T-helper 9 cell (primary cell): ENCODE measurements at places on chromosomes 12 and 14.

GRCh38 chr14:104191409-104191997, 53.1 kb downstream of the KIF26A start:
- no peak for DNase-seq

GRCh38 chr14:23286902-23287479, 1.1 kb upstream of the HOMEZ start:
- no peak for DNase-seq

DNA sequence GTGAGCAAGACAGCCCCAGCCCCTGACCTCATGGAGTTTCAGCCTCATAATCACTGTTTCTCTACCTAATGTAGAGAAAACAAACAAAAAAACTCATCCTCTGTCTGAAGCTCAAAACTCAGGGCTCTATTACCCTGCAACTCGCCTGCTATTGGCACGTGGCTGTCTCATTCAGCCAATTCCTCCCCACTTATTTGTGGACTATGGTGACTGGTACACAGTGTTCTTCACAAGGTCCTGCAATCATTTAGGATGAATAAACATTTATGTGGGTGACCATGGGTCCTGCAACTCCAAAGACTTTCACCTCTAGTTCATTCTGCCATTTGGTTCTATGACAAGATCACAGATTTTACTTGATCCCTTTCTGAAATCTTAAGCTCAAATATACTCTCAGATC, 4.7 kb downstream of the PPP2R3C start:
- no peak for DNase-seq

- DNase-seq, result no peak
Observed at GRCh38 chr14:66444271-66444927, 41.8 kb upstream of the CCDC196 start.

- DNase-seq, result no peak
Observed at GRCh38 chr12:68602720-68603119, 8.0 kb upstream of the RAP1B start.

GRCh38 chr12:130700492-130701401, 15.4 kb downstream of the RIMBP2 start:
- no peak for DNase-seq

GRCh38 chr14:61567838-61568571, 127.3 kb upstream of the HIF1A start:
- DNase-seq, result no peak

DNA sequence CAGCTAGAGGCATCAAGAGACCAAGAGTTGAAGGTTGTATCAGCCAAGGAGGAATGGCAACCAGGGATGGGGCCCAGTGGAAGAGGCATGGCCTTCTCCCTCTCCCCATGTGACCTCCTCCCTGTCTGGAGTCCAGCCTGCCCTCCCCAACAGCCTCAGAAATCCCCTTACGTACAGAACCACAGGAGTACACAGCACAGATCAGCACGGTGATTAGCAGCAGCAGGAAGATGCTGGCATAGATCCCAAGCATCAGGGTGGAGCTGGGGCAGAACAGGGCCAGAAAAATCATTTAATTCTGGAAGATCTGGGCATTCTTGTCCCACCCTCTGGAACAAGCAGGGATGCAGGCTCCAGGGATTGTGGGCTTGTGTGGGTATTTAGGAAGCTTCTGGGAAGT, 14.4 kb downstream of the ADCY6 start:
- no peak for DNase-seq

DNA sequence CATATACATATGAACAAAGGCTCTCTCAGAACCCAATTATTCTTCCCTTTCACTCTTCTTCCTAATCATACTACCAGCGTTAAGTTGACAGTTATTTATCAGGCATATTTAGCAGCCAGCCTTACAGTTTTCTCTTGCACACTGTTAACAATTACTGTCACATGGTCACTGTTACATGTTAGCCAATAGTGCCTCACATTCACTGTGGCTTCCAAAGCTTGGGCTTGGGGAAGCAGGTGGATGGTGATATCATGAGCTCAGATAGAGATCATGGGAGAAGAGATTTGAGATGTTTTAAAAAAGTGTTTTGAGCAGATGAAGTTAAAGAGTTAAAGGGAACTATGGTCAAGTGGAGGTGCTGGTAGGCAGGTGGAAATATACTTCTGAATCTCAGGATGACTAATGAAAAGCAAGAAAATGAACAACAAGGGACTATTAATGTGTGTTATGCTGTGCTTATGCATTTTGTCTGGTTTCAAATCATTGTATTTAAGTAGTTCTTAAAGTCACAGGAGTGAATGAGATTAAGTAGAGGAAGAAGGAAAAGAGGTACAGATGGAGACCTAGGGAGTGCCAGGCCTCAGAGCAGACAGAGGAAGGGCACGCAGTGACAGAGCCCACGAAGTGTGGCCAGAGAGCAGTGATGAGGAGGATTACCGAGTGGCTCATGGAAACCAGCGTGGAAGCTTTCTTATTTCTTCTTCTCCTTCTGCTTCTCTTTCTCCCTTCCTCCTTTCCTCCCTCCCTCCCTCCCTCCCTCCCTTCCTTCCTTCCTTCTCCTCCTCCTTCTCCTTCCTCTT, 39.6 kb downstream of the BICD1 start:
- no peak for DNase-seq

- DNase-seq, result no peak
Observed at GRCh38 chr12:97017213-97017612, 110.2 kb downstream of the NEDD1 start.

- DNase-seq, result no peak
Observed at GRCh38 chr14:105282098-105282725, 18.6 kb downstream of the BRF1 start.

- no peak for DNase-seq
Observed at GRCh38 chr12:126534495-126534894, 1469.3 kb downstream of the AACS start.

DNA sequence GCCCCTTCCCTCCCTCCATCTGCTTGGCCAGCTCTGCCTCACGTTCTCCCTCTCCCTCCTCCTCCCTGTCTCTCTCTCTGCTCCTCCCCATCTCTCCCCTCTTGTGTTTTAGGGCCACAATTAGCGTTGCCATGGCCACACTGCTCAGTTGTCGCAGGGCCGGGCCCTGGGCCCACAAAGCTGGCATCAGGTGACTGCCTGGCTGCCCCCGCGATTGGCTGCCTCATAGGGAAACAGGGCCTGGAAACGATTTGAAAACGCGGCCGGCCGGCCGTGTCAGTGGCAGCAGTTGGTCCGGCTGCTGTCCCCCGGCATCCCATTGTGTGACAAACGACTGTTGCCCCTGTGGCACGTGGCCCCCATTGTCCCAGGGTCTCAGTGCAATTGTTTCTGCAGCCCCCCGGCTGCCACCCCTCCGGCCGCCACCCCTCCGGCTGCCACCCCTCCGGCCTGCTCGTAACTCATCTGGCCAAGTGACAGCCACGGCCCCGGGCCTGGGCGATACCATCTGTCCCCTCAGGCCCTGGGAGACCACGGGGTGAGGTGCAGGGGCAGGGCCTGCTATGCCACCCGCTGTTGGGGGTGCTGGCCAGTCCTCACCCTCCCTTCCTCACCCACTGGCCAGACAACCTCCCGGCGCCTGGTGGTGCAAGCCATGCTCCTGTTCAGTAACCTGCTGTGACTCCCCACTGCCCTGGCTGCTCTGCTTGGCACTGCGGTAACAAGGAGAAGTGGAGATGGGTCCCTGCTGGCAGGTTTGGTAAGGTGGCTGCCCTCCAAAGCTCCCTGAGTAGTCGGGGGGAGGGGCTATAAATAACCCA, 17.4 kb downstream of the FOXN4 start:
- DNase-seq, result no peak

DNA sequence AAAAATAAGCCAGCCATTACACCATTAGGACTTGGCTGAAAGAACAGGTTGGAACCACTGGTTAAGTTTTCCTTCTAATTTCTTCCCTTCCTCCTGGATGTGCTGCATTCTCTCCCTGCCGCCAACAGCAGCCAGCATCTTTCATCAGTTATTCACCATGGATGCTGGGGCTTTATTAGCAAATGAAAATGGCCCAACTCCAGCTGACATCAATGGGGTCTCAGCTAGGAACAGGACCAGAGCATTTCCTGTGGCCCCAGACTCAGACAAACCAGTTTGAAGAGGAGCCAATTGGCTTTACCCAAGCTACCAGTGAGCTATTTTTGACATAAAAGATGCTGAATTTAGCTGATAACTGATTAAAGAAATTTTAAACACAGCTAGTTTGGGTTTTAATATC, 26.0 kb upstream of the TBX5 start:
- DNase-seq, result no peak

- no peak for DNase-seq
Observed at GRCh38 chr14:30564868-30565248, 5.9 kb downstream of the G2E3 start.

DNA sequence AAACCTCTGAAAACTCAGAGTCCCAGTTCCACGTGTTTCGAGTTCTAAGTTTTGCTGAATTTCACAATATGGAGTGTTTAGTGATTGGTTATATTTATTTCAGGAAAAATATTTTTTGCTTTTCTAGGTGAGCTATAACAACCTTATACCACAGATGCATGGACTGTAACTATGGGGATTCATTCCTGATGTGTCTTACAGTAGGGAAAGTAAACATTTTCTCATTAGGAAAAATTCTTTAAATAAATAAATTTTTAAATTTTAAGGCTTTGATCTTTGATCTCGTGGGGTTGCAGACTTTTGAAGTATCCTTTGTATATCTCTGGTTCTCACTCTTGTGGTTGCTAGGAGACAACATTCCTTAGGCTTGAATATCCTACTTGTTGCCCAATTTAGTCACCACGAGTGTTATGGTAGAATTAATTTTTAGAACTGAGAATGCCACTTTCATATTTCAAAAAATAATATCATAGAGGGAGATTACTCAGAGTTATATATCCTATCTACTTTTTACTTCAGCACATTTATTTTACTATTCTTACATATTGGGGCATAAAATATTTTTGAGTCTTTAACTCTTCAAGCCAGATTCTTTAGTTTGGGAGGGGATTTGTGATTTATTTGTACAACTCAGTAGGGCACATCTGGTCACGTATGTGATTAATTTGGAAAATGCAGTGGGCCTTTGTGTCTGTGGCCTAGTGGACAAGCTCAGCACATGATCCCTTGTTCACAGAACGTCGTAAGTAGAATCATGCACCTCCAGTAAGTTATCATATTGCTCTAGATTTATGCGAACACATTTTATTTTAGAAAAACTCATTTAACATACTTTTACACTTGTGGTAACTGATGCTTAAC, 224.0 kb downstream of the TTC6 start:
- DNase-seq, result no peak

- DNase-seq, result no peak
Observed at GRCh38 chr12:82329508-82329907, 28.7 kb downstream of the CCDC59 start.

DNA sequence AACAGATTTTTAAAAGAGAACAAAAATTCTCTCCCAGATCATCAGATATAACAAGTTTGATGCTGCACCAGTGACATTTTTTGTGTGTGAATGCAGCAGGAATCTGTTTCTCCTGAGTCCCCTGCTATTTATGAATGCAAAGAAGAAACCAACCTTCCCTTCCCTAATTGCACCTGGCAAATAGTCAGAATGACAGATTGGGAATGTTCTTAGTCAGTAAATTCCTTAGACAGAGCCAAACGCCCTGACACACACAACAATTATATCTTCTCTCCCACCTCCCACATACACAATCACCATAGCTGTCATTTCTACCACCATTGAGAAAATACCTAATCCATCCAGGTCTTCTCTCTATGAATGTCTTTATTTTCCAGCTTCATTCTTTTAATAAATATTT, 174.4 kb downstream of the ALG10B start:
- DNase-seq, result no peak

DNA sequence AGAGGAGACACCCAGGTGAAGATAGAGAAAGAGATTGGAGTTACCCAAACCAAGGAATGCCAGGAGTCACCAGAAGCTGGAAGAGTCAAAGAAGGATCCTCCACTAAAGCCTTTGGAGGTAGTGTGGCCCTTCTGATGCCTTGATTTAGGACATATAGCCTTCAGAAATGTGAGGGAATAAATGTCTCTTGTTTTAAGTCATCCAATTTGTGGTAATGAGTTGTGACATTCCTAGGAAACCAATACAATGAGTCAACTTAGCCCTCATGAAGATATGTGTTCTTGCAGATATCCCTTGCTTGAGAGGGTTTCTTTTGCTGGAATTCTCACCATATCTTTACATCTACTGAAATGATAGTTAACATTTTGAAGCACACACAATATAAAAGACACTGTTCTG, 58.8 kb downstream of the CCER1 start:
- no peak for DNase-seq

DNA sequence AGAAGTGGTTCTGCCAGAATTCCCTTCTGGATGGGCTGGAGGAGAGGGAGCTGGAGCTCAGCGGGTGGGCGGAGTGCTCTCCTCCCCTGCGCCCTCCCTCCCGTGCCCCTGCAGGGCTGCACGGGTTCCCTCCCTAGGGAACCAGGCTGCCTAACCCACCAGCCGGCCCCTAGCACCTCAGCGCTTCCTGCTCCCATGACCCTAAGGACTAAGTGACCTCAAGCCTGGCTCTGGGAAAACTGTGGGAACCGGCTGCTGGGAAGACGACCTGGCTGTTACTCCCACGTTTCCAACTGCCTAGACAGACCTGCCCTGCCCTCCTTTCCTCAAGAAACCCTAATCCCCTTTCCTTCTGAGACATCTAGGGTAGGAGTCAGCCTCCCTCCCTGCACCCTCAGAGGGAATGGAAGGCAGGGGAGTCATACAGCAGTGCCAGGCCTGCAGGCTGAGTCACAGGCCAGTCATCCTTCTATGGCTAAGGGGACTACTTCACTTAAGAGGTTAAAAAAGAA, 31.5 kb downstream of the SLC6A12 start:
- no peak for DNase-seq

DNA sequence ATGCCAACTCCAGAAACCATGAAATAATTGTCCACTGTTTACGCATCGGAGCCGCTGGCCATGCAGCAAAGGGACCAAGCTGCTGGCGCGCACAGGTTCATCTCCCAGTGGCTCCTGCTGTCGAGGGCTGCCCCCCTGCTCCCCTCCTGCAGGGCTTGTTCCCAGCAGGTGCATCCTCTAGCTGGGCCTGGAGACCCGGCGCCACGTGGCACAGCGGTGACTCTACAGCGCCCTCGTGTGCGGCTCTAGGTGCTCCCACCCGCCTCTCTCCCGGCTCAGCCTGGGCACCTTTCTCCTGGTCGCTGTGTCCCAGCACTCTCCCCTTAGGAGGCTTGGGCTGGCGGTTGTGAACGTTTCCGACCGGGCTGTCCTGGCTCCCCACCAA, 37.5 kb upstream of the INF2 start:
- no peak for DNase-seq

DNA sequence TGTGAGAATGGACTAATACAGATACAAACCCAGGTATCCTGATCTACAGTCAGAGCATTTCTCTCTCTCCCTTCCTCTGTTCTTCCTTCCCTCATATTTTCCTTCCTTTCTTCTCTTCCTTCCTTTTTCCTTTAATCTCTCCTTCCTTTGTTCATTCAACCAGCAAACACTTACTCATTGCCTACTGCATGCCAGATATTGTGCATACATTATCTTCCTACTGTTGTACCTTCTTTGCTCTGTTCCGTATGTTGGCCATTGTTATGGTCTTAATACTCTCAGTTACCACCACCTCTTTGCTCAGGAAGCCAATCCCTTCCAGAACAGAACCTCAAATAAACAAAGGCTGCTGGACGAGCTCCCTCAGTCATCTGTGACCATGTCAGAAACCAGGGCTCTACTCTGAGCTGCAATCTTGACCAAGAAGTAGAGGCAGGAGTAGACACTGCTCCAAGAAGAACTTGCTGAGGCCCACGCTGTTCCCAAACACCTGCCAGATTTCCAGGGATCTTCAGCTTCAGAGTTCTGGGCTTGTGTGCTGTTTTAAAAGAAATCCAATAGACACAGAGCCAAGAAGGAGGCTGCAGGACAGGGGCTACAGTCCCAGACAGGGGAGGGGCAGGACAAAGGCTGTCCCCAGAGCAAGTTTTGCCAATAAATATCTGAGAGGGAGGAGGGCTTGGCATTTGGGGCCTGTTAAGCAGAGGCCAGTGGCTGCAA, 526.7 kb upstream of the TBX3 start:
- DNase-seq, result no peak

GRCh38 chr12:122847516-122847836, 12.2 kb downstream of the HIP1R start:
- DNase-seq, result no peak
